ENCODE measurements at places on chromosomes 7 and 10.
A peak's percentile ranks its signal among the peaks of the same experiment; 100 is the strongest.

- no peak for DNase-seq
Observed at GRCh38 chr7:32215697-32216096, 145.5 kb upstream of the PDE1C start.

DNA sequence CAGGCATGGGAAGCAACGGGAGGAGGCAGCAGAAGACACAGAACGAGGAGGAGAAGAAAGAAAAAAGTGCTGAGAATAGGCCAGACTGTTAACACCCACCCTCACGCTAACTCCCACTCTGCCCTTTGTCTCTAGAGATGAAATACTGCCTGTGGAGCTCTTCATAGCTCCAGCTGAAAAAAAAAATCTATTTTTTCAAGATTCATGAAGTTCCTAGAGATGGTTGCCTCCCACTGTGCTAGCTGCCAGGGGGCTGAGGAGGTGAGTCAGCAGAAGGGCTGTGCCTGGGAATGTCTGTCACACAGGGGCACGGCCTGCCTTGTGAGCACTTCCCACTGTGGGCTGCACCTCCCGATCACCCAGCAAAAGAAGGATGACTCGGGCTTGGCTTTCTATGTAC, 144.5 kb downstream of the RNF216 start:
- peak; percentile 35 for DNase-seq

DNA sequence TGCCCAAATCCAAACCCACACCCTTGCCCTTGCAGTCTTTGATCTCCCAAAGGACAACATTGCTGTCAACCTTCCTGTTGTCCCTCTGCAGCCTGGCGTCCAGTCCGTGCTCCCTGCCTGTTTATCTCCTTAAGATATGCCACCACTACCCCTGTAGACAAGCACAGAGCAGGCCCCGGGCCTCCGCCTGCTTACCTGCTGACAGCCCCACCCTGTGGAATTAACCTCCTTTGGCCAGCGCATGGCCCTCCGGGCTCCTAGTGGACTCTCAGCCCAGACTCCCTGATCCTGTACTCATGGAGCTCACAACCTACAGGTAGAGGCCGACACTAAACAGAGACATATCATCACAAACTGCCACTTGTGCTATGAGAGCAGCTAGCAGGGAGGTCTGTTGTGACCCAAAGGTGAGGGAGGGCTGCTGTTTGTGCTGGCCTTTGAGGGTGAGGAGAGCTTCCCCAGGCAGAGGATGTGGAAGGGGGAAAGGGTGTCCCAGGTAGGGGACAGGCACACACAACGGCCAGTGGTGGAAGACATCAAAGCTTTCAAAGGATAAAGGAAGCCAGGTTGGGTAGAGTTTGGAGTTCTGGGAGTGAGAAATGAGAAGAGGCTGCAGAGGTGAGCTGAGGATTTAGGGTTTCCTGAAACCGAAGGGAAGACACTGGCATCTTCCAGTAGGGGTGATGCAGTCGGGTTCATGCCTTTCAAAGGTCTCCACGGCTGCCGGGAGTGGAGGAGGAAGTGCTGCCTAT, 174.5 kb upstream of the ZMIZ1 start:
- no peak for DNase-seq

DNA sequence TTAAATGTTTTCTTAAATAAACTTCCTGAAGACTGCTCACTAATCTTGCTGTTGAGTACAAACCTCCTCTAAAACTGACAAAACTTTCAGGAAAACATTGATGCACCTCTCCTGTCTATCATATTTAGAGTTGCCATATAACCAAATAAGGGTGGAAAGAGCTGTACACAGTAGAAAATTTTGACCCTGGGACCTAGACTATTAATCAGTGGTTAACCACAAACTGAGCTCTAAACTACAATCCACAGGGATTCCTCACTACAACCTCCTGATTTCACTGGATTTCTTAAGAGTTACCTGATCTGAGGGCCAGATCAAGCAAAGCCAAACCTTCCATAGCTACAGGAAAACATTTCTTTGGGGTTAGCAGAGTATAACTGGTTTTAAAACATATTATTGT, 39.9 kb upstream of the WNT16 start:
- DNase-seq = no peak

DNA sequence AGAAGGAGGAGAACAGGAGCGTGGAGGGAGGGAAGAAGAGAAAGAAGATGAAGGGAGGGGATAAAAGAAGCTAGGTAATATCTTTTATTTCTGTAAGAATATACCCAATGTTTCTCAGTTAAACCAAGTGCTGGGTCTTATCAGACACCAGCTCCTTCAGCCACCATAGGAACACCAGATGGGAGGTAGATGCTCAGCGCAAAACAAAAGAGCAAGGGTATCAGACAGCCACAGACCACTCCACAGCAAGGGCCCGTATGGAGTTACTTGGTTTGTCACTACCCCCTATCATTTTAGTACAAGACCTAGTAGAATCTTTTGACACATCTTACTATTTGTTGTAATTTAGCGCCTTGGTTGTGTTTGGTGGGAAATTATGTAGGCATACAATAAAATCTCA, 65.9 kb upstream of the FAM133B start:
- DNase-seq = no peak

DNA sequence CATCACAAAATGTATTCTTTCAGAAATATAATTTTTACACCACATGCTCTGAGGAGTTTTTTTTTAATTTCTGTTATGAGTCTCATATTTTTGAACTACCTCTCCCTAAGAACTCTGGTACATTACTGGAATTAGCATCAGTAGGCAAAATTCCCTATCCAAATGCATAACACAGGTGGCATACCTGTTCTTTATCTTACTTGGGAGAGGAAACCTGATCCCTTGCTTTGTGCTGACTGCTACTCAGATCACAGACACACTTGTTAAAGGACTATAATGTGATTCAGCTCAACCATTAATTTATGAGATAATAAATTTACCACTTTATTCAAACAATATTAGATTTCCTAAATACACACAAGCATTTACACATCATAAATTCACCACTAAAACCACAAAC, 617.2 kb downstream of the GRM8 start:
- no peak for DNase-seq

DNA sequence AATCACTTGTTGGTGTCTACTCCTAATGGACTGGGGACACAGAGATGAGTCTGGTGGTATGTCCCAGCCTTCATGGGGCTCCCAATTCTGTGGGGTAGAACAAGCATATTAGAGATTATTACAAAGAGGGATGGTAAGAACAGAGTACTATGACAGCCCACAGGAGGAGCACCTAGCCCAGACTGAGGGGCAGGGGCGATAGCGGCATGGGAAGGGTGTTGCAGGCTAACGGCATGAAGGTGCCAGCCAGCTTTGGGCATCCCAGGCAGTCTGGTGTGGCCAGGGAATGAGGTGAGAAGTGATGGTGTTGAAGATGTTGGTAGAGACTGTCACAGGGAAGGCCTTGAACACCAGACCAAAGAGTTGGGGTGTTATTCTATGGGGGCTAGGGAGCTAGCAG, 280.0 kb downstream of the RPS24 start:
- no peak for DNase-seq

GRCh38 chr10:79176052-79176501, 107.3 kb downstream of the ZMIZ1 start:
- DNase-seq = no peak

DNA sequence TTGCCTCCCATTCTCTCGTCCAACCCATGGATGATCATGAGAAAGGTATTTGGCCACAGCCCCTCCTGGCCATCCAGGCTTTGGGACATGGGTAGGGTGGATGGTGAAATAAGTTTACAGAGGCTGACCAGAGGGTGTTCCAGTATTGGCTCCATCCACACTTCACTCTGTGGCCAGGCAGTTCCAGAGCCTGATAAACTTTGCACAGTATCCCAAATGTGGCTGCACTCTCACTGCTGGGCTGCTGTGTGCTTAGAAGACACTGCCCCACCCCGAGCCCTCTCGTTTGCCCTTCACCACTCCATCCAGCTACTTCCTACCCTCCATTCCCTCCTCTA, 72.0 kb upstream of the ZMIZ1 start:
- DNase-seq = no peak

DNA sequence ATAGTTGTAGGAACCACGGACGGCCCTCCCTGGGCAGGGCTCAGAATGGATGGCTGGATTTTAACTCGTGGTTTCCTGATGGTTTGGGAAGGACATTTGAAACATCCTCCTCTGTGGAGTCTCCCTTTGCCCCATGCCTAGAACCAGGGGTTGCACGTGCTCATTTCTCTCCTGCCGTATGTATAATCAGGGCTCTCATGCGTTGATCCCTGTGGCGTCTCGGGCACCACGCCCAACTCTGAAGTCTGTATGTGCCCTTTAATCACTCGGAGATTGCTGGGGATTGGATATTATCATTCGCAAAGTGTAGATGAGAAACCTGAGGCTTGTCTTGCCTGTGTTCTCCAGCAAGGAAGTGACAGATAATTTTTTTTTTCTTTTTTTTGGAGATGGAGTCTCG, 257.1 kb downstream of the CAMK1D start:
- no peak for DNase-seq

DNA sequence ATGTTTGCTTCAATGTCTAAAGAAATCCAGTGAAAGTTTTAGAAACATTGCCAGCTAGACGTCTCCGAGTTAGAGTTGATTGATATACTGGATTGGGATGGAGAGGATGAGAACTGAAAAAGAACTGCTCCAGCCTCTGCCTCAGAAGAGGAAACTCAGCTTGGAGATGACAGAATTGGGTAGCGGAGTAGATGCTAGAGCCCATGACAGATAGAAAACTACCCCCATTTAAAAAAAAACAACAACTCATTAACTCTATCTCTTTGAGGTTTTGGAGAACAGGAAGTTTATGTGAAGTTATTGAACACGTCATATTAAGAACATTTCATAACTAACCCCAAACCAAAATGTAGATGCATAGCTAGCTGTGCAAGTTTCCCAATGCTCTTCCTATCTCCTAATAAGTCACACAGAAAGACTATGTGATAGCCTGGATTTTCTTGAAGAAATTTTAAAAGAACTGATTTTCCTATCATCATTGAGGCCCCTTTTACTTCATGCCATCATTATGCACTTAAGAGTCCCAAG, 28.3 kb upstream of the AFAP1L2 start:
- DNase-seq = no peak

GRCh38 chr10:14698829-14699170, 75.9 kb downstream of the FAM107B start:
- no peak for DNase-seq

- no peak for DNase-seq
Observed at GRCh38 chr10:104340641-104341040, 2.4 kb upstream of the ITPRIP start.

DNA sequence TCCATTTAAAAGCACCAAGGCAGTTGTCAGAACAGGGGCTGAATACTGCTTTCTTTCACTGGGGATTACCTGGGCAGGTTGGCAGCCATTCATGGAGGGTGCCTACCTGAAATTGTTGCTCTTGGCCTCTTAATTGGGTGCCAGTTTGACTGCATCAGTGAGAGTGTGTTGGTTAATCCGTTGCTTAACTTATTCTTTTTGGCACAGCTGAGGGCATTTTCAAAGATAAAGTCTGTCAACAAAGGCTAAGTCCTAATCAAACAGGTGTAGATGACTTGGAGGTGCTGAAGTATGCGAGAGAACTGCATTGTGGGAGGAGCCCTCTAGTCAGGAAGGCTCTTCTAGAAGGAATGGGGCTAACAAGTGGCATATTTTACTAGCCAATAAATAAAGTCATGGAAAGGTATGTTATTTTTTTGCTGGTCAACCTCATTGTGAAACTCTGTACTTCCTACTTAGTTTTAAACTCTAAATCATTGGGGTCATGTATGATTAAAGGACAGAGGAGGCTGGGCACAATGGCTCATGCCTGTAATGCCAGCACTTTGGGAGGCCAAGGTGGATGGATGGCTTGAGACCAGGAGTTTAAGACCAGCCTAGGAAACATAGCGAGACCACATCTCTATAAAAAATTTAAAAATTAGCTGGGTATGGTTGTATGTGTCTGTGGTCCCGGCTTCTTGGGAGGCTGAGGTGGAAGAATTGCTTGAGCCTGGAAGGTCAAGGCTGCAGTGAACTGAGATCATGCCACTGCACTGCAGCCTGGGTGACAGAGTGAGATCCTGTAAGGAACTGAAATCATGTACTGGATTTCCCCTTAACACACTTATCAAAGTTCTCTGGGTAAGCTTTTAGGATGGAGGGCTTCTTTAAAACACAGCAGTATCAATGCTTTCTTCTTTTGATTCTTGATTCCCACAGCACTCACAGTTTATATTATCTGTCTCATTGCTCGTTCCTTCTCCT, 134.1 kb downstream of the LRMDA start:
- no peak for DNase-seq

GRCh38 chr7:1062296-1063294, 18.2 kb downstream of the GPR146 start:
- DNase-seq = no peak

GRCh38 chr10:12165036-12165435, 30.7 kb downstream of the NUDT5 start:
- no peak for DNase-seq

DNA sequence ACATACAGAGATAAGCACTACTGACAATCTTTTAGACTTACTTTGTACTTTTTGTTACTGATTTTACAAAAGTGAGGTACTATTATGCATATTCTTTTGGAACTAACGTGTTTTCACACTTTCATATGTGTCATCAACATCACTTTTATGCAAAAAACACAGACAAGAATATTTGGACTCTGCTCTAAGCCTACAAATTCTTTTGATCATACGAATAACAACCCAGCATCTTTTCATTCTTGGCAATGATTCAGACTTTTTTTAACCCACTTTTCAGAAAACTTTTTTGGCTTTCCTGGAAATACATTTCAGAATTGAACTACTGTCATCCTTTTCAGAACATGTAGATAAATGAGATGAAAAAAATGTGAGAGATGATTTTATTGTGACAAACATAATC, 30.2 kb downstream of the USP6NL start:
- no peak for DNase-seq

GRCh38 chr7:26532471-26532870, 240.8 kb downstream of the SNX10 start:
- DNase-seq = no peak

DNA sequence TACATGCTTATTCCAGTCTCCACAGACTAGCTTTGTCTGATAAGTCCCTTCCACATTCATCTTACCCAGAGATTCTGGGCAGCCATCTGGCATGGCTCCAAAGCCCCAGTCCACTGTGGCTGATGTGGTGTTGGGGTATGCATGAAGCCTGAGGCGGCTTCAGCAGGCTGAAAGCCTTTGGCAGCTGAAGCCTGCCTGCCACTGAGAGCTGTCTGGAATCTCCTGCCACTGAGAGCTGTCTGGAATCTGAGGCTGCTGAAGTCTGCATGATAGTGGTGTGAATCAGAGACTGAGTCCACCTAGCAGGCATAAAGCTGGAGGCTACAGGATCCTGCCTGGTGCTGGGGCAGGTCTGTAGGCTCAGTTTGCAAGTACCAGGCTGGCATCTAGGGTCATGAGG, 87.1 kb downstream of the DYNC1I1 start:
- no peak for DNase-seq

GRCh38 chr7:141568227-141568626, 17.0 kb downstream of the AGK start:
- no peak for DNase-seq

- DNase-seq = no peak
Observed at GRCh38 chr10:5254488-5254887, 57.9 kb downstream of the AKR1C4 start.

- no peak for DNase-seq
Observed at GRCh38 chr7:149423449-149424110, 37.3 kb downstream of the ZNF777 start.
